ENCODE measurements at places on chromosomes 2 and 18.
A peak's percentile ranks its signal among the peaks of the same experiment; 100 is the strongest.

GRCh38 chr18:22272242-22272641 is 102.9 kb downstream of the GATA6 start:
- DNase-seq, result peak; percentile 13

DNA sequence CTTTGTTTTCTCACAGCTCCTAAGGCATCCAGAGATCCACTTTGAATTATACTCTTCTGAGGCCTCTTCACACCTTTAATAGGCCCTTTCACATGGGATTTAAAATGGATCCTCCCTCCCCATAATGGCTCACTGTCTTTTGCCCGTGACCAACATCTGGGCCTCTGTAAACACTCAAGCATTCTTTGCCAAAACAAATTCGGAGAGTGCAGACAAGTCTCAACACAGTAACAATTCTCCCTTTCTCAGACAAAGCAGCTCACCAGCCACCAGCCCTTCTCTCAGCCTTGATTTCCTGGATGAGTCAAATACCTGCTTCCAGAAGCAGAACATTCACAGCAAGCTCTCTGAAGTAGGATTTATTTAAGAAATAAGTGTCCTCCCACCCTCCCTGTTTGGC is 14.0 kb upstream of the IMP4 start:
- DNase-seq, result no peak

DNA sequence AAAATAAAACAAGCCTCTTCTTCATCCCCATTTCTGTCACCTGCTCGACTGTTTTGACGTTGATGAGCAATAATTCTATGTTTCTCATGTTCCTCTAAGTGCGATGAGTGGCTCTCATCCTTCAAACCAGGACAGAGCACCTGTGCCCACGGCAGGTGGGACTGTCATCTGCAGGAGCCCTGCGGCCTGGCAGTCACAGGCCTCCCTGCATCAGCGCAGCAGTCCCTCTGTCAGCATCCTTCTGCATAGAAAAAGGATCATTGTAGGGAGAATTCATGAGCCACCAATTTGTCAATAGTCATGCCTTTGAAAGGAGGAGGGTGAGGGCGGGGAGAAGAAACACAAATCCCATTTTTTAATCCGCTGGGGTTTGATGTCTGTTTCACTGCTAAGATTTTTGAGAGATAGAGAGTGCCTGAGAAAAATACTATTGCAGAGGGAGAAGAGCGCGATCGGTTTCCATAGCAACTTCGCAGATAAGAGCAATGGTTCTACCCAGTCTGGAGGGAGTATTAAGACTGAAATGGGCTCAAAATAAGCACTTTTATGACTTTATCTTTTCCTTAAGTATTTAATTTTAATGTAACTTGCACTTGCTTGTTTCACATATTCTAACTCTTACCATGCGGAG is 234.3 kb upstream of the NCKAP5 start:
- no peak for DNase-seq

DNA sequence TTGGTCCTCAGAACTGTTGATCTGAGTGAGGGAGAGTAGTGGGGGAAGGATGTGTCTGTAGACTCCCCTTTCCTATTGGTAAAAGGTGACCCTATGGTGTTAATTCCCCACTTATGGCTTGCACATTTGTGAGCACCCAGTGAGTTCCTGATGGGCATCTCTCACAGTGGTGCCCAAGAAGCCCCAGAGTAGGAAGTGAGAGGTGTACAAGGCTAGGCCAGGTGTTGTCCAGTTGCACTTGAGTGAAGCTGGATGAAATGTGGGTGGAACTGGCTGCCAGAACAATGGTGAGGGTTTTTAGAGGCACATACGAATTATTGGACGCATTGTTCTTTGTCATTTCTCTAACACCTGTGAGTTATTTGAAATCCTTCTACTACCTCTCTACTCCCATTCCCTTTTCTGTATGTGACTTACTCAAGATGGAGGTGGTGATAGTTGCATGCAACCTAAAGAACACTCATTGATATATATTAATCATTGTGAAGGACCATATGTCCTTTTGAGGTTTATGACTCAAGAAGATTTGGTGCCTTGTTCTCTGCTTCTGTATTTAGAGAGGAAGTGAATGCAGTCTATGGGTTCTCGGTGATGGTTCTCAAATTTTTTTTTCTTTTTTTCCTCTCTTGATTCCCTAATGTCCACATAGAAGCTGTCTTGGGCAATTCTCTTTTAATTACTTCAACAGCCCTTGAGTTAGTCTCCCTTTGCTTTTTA is 162.7 kb downstream of the FSHR start:
- no peak for DNase-seq

GRCh38 chr2:174901075-174901474 is 104.1 kb downstream of the CHN1 start:
- DNase-seq, result no peak

DNA sequence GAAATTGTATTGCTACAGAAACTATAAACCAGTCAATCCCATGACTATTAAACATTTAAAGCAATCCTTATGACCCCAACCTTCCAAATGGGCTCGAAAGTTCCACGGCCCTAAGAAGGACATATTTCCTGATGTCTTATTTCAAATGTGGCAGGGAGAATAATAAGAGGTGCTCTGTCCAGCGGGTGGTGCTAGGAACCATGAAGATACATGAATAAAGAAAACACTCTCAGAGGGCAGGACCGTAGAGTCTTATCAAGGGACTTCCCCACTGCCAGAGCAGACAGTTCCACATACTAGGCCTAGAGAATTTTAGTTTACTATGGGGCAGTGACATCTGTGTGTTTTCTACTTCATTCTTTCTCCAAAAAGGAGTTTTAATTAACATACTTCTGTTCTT is 187.1 kb upstream of the PIK3C3 start:
- DNase-seq, result peak; percentile 65

DNA sequence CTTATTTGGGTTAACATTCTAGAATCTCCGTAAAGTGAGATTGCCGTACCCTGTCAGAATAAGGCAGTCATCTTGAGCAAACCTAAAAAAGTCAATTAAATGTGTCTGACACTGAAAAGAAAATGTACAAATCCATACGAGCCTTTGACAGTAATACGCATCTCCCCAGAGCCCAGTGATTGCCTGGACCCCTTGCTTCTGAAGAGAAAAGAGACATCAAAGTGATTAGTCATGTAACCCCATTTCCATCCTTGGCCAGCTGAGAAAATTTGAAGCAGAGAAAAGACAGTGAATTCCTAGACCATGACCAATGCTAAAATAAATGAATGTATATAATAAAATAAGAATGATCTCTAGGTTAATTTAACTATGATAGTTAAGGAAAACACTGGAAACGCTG is 1499.4 kb downstream of the SUCLG1 start:
- no peak for DNase-seq

DNA sequence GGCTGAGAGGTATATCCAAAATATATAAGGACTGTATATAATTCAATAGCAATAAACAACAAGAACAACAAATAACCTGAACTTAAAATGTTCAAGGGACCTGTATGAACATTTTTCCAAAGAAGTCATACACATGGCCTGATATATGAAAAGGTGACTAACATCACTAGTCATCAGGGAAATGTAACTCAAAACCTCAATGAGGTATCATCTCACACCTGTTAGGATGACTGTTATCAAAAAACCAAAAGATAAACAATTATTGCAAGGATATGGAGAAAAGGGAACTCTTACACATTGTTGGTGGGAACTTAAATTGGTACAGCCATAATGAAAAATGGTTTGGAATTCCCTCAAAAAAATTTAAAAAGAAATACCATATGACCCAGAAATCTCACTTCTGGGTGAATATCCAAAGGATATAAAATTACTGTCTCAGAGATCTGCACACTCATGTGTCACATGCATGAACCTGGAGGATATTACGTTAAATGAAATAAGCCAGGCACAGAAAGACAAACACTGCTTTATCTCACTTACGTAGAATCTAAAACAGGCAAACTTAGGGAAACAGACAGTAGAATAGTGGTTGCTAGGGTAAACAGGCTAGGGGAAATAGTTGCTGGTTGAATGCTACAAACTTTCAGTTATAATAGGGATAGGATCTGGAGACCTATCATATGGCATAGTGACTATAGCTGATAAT is 334.5 kb upstream of the MMADHC start:
- no peak for DNase-seq

- DNase-seq, result no peak
Observed at GRCh38 chr2:7697052-7697451, 779.8 kb downstream of the RNF144A start.

DNA sequence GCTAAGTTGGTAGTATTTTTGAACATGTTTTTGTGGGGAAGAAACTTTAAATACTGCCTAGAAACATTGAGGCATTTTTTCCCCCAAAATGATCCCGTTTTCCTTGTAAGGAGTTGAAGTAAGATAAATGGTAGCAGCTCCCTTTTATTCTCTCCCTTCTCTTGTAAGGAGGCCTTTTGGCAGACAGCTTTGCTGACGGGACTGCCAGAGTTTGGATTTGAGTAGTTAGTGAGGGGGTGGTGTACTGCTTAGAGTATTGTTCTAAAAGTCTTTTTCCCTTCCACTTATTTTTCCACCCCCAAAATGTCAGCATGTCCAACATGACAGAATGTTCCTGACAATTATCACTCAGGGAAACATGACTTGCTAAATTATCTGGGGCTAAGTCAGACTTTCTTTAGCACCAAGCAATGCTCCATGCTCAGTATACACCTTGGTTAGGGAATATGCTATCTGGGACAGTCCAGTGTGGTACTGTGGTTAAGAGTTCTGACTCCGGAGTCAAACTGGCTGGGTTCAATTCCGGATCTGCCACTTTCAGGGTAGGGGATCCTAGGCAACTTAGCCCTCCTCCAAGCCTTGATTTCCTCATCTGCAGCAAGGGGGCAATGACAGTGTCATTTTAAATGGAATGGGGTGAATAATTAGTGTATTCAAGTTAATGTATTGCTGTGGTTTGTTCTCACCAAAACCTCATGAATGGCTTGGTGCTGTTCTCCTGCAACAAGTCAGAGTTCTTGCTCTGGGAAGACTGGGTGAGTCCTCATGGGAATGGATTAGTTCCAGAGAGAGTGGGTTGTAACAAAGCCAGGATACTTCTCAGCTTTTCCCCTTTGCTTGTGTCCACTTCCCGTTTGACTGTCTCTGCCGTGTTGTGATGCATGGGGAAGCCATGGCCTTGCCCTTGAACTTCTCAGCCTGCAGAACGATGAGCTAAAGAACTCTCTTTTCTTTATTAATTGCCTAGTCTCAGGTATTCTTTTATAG is 116.2 kb downstream of the TANC1 start:
- DNase-seq, result peak; percentile 66

DNA sequence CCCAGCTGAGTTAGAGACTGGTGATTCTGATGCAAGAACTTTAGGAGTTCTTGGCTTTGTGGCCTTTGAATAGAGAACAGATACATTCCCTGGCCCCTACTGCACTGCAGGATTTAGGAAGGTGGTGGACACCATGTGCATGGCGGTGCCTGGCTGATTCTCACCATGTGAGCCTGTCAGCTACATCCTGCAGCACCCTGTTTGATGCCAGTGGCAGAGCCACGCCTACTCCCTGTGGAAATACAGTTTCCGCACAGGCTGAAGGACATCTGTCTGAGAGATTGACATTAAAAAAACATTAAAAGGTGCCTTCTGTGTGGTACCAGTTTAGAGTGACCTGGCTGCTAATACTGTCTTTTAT is 50.0 kb downstream of the KCNE4 start:
- DNase-seq, result no peak

DNA sequence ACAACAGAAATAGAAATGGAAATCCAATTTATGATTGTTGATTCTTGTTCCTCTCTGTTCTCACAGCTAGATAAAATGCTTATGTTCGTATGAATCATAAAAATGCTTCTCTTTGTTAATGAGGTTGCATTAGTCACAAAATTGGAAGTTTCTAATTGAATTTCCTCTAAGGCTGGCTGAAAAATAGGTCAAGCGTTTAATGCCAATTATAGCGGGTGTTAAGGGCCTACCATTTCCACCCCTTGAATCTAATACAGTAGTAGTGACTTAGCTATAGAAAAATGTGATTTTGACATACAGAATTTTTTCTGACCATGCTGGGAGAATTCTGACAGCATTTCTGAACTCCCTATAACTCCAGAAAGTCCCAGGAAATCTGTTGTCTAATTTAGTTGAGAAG is 107.1 kb downstream of the TTN start:
- no peak for DNase-seq

DNA sequence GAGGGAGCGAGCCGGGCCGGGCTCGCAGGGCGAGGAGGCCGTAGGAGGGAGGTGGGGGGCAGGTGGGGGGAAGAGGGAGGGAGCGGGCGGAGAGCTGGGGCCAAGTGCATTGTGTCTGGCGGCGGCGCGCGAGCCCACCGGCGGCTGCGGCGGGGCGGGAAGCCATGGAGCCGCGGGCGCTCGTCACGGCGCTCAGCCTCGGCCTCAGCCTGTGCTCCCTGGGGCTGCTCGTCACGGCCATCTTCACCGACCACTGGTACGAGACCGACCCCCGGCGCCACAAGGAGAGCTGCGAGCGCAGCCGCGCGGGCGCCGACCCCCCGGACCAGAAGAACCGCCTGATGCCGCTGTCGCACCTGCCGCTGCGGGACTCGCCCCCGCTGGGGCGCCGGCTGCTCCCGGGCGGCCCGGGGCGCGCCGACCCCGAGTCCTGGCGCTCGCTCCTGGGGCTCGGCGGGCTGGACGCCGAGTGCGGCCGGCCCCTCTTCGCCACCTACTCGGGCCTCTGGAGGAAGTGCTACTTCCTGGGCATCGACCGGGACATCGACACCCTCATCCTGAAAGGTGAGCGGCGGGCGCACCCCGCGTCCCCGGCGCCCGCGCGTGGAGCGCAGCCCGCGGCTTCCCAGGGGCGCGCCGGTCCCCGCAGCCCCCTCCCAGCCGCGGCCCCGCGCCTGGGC is at the start of gene TMEM178A:
TMEM178A (plus strand) TSS at position 107 of the 680 bp plus-strand sequence; CDS start at position 165, 58 bp downstream.
- DNase-seq, result no peak

- DNase-seq, result peak; percentile 50
Observed at GRCh38 chr18:44700652-44701051, 20.0 kb downstream of the SETBP1 start.

GRCh38 chr2:227655454-227655853 is 11.2 kb upstream of the SCYGR5 start:
- DNase-seq, result peak; percentile 92

DNA sequence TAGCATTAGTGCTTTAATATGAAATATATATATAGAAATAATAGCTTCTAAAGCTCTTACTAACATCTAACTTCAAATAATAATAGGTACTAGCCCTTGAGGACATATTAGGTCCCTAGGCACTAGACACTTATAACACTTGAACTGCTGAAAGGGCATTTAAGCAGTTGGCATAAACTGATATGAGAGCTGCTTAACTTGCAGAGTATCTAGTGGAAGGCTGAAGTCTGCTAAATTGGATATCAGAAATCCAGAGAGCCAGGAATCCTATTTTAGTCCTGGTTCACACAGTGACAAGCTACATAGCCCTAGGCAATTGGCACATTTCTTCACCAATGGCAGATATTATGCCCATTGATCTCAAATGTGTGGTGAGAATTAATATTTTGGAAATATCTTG is 326.9 kb upstream of the UBE2E3 start:
- no peak for DNase-seq

- DNase-seq, result peak; percentile 29
Observed at GRCh38 chr2:64543008-64543697, 19.0 kb downstream of the AFTPH start.

DNA sequence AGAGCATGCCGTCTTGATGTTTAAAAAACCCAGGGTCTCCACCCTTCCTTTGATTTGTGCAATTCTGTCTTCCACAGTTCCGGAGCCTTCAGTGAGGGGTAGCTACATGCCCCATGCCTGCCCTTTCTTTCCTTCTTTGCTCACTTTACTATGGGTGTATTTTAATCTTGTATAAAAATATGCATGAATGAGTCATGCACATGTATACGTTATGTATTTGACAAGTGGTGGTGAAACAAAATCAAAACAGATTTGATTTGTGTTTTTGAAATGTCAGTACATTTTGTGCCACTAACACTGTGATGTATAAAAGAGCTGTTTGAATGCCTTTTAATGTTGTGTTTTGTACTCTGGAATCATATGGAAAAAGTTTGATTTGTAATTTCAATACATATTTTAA is 126.5 kb downstream of the RNF144A start:
- no peak for DNase-seq

All from fibroblast of pulmonary artery (primary cell).